ENCODE measurements at places on chromosomes 4 and X.

- DNase-seq: no peak
These were observed 203.7 kb downstream of the BMPR1B start for GRCh38 chr4:94961420-94961819.

DNA sequence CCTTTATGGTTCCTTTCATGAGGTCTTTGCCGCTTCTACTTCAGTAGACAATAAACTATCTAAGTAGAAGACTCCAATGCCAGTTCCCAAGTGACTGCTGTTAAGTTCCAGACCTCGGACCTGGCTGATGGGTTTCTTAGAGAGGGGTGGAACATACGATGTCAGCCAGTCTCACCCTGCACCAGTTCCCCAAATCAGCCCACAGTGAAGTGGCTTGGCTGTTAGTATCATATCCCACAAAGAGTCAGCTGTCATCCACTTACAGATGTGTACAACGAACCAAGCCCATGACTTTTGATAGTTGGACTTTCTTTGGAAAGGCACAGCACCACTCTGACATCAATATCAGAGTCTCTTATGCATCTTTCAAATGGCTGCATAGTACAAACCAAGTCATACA lies 8.1 kb upstream of the KLHL34 start:
- no peak for DNase-seq

DNA sequence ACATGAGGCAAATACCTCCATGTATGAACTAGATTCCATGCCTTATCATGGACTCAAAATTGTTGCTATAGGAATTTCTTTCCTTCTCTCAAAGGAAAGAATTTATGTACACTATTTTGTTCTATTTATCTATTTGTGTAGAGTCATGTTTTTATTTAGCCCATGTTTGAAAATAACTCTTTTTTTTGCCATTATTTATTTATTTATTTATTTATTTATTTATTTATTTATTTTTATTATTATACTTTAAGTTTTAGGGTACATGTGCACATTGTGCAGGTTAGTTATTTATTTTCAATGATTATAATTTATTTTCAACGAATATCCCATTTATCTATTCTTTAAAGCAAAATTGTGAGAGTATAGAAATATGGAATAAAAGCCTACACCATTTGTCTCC lies 177.9 kb downstream of the MAGEE1 start:
- DNase-seq: no peak

DNA sequence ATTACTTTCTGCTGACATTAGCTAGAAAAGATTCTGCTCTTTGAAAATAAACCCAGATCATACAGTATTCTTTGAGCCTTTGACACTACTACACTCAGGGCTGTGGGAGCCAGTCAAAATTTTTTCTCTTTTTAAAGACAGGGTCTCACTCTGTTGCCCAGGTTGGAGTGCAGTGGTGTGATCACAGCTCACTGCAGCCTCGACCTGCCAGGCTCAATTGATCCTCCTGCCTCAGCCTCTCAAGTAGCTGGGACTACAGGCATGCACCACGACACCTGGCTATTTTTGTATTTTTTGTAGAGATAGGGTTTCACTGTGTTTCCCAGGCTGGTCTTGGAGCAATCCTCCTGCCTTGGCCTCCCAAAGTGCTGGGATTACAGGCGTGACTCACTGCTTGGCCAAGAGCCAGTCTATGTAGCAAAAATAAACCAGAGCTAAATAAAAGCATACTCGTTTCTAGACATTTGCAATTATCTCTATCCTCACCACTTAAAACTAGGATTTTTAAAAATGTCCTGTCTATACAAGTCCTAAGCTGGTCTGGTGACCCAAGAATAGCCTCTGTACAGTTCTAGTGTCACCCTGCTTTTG lies 43.2 kb downstream of the AKAP4 start:
- no peak for DNase-seq

DNA sequence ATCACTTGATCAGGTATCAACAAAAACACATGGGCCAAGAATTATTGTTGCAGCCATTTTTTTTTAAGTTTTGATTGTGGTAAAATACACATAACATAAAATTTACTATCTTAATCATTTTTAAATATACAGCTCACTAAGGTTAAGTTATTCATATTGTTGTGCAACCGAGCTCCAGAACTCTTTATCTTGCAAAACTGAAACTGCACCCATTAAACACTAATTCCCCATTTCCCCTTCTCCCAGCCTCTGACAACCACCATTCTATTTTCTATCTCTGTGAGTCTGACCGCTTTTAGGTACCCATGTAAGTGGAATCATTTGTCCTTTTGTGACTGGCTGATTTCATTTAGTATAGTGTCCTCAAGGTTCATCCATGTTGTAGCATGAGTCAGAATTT lies 126.2 kb upstream of the NDP start:
- DNase-seq: no peak

DNA sequence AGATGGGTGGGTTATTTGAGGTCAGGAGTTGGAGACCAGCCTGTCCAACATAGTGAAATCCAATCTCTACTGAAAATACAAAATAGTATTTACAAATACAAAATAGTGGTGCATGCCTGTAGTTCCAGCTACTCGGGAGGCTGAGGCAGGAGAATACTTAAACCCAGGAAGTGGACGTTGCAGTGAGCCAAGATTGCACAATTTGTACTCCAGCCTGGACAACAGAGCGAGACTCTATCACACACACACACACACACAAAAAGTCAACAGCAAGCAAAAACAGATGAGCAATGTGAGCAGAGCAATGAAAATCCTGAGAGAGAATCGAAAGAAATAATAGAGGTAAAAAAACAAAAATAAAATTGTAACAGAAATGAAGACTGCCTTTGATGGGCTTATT lies 168.8 kb downstream of the PCDH18 start:
- no peak for DNase-seq

DNA sequence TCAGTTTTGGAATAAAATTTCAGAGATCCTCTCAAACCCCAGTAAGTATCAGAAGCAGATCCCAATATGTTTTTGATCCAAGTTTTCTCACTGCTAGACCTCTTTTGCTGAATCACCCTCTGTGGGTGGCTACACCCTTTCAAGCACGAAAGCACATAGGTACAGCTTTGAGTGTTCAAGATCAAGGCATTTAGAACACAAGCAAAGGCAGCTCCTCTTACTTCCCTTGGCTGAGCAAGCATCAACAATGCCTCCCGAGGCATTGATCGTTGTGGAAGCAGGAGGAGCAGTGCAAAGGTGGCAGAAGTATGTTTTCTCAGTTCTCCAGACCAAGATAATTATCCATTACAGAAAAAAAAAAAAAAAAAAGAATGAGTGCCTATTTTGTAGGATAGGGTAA lies 72.0 kb upstream of the TSPAN7 start:
- DNase-seq: no peak

GRCh38 chrX:141701072-141701471 lies 2.5 kb upstream of the SPANXD start:
- no peak for DNase-seq

- no peak for DNase-seq
These were observed 16.6 kb downstream of the DCUN1D4 start for GRCh38 chr4:51859476-51860031.

DNA sequence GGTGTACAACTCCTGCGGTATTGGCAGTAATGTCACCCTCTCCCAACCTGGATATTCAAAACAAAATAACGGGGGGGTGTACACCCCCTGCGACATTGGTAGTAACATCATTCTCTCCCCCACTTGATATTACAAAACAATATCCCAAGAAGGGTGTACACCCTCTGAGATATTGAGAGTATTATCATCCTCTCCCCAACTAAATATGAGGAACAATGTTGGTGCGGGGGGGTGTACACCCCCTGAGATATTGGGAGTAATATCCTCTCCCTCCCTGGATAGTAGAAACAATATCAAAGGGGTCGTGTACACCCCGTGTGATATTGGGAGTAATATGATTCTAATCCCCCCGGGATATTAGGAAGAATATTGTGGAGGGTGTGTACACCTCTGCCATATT lies 71.4 kb upstream of the ADGRA3 start:
- DNase-seq: no peak

- DNase-seq: no peak
These were observed 735.8 kb downstream of the RPA4 start for GRCh38 chrX:97619499-97619898.

DNA sequence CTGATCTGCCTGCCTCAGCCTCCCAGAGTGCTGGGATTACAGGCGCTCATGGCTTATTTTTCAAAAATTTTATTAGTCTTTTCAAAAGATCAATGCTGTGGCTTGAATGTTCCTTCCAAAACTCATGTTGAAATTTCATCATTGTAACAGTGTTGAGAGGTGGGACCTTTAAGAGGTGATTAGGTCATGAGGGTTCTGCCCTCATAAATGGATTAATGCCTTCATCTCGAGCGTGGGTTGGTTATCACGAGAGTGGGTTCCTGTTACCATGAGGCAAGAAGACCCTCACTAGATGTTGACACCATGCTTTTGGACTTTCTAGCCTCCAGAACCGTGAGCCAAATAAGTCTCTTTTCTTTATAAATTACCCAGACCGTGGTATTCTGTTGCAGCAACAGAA lies 30.3 kb downstream of the EIF2S3 start:
- DNase-seq: no peak

DNA sequence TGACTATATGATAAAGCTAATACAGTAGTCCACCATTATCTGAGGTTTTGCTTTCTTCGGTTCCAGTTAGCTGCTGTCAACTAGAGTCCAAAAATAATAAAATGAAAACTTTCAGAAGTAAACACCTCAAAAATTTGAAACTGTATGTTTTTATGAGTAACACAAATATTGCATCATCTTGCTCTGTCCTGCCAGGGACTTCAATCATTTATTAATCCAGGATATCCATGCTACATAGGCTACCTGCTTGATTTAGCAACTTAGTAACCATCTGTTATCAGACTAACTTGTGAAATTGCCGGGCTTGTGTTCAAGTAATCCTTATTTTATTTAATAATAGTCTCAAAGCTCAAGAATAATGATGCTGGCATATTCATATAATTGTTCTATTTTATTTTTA lies 1537.8 kb upstream of the PABPC4L start:
- no peak for DNase-seq

DNA sequence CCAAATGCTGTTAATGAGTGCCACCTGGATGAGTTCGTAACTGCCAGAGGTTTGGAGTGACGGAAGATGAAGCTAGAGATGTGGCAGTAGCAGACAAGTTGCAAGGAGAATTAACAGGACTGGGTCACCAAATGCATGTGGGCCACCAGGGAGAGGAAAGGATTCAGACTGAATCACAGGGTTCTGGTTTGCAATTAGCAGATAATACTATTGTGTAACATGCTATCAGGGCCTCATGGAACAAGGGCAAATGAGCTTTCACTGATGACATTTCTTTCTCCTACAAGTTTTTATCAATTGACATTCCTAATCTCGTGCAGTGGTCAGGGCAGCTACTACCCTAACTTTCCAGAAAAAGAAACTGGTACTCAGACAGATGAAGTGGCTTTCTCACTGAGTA lies 21.4 kb downstream of the GAB3 start:
- no peak for DNase-seq

- DNase-seq: peak; percentile 7
These were observed 98.5 kb upstream of the ETNPPL start for GRCh38 chr4:108861334-108861733.

- no peak for DNase-seq
These were observed 23.4 kb downstream of the TMEM164 start for GRCh38 chrX:110026099-110026844.

DNA sequence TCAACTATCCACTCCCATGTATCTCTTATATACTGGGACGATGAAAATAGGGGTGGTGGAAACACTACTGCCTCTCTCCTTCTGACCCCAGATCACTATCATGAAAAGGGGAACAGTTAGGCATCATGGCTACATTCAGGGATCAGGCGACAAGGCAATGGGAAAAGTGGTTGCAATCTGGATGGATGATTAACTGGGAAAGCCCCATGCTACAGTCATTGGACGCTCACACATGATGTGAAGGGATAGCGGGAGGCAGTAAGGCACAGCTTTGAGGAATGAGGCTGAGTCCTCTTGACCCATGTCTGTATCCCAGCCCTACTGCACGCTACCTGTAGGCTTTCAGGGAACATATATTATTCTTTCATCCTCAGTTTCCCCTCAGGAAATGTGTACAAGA lies 10.2 kb downstream of the GASK1B start:
- no peak for DNase-seq

GRCh38 chr4:158770671-158771070 lies 1.8 kb downstream of the FNIP2 start:
- DNase-seq: no peak

DNA sequence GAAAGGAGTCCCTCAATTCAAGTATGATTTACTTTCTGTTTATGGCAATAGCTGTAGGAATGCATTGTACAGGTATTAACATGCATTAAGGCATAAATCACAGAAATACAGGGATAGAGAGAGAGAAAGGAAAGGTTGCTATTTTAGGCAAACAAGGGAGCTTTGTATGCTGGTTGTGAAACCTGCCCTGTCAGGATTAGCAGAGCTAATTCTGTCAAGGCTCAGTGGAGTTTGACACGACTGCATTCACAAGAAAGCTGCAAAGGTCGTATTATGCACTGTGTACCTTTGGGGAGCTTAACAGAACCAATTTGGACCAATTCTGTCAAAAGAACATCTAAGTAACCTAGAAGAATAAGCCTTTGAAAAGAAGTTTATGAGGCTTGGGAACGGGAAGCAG lies 239.3 kb downstream of the GRIA2 start:
- DNase-seq: peak; percentile 14

GRCh38 chrX:115525486-115525885 lies 35.5 kb upstream of the PLS3 start:
- no peak for DNase-seq

DNA sequence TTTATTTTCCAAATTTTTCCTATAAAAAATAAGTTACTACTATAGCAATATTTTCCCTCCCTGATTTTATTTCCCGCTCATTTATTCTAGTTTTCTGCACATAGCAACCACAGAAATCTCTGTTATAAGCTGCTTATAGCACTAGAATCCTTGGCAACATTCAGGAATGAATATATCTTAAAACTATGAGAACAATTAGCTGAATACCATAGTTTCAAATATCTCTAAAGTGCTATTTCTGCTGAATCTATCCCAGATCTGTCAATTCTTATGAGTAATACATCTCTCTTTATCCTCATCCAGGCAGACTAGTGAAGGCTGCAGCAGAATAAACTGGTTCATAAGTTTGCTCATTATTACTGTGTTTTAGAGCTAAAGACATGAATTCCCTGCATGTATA lies 622.9 kb upstream of the DIPK2B start:
- no peak for DNase-seq

- no peak for DNase-seq
These were observed 37.5 kb upstream of the BRS3 start for GRCh38 chrX:136450050-136450830.

GRCh38 chr4:152696764-152697261 lies 17.0 kb upstream of the TMEM154 start:
- DNase-seq: no peak

- DNase-seq: no peak
These were observed 11.0 kb downstream of the INTU start for GRCh38 chr4:127643791-127644190.

DNA sequence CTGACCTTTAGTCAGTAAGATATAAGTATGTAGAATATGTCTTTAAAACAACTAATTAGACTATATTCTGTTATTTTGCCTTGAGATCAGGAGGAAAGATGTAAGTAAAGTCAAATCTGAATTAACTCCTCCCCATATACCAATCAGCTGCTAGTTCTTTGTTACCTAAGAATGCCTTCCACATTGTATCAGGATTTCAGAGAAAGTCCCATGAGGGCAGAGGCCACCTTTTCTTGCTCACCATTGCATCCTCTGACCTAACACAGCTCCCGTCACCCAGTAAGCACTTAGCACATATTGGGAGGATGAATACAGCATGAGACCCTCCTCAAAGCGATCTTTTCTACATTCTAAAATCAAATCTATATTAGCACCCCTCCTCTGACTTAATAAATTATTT lies 87.0 kb downstream of the COL25A1 start:
- no peak for DNase-seq

GRCh38 chr4:88705805-88706492 lies 8.3 kb upstream of the NAP1L5 start:
- no peak for DNase-seq
